ENCODE measurements at places on chromosomes 13 and 19. TPM values are rescaled to one million over a fixed set of nuclear protein-coding genes. Genes with fewer than 3 reads are reported as not detected.
A peak's percentile ranks its signal among the peaks of the same experiment; 100 is the strongest.

GRCh38 chr13:71643448-71643860, 223.6 kb downstream of the DACH1 start:
- no peak for DNase-seq

- no peak for DNase-seq
These were observed 152.1 kb downstream of the URI1 start for GRCh38 chr19:30093966-30094755.

DNA sequence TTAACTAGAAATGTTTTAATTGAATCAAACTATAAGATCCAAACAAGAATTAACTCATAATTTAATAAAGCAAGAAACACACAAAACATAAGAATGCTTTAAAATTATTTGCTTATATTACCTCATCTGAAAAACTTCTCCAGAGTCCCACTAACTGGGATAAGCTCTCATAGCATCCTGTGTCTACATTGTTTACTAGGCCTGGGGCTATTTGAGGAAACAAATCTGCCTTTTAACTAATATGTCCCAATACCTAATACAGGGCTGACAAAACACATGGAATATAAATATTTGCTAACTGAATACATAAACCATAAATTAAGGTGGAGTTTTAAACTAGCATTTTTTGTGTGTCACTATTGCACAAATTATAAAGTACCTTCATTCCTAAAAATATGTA, 1399.8 kb upstream of the SLC10A2 start:
- DNase-seq: no peak

- DNase-seq: peak; percentile 26
These were observed 60.0 kb downstream of the TPT1 start for GRCh38 chr13:45280751-45281634.

GRCh38 chr13:45731455-45731854, 29.3 kb downstream of the CBY2 start:
- no peak for DNase-seq

DNA sequence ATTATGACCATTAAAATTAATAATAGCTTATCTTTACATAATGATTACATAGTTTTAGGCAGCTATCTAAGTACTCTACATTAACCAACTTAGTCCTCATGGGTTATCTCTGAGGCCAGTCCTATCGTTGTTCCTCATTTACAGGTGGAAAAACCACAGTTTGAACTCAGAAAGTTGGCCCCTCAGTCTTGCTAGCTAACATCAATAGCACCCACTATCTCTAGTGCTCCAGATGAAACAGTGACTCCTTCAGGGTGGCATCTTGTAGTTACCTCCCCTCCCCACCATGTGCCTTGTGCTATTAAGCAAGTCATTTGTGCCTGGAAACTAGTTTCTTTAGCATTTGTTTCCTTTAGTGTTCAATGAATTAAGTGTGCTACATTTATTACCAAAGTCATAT, 1086.7 kb downstream of the EFNB2 start:
- DNase-seq: no peak

DNA sequence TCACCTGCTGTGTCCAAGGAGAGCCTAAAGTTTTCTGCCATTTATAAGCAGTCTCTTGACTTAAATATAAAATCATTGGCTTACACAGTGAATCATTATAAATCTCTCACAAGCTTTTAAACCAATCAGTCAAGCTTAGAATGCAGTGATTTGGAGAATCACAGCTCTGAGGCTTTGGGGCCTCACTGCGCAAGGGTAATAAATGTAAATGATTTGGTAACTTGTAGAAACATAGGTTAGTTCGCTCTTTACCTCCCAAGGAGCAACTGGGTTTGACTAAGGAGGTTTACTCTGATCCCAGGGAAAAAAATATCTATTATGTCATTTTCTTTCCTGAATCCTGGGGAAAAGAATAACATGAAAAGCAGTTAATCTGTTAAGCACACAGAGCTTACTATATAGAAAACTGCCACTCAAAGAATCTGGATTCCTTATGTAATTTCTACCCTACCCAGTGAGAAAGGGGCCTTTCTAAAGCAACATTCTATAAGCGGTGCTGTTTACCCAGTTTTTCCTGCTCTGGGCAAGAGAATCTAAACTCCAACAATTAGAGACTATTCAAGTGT, 128.2 kb downstream of the MZT1 start:
- no peak for DNase-seq

DNA sequence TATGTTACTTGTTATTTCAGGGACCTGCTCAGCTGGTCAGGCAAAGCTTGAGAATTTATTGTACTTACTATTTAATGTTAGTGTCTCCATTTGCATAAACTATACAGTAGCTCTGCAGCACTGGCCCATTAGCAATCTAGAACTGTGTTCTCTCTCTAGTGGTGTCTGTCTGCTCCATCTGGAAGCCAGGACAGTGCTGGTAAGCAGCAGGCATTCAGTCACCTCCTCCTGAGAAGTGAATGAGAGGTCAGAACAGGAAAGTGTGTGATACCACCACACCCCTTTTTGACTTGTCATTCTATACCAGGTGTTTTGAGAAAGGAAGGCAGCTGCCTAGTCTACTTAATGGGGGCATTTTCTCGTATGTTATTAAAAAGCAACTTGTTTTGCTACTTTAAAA, 3.9 kb downstream of the COG3 start:
- DNase-seq: no peak

DNA sequence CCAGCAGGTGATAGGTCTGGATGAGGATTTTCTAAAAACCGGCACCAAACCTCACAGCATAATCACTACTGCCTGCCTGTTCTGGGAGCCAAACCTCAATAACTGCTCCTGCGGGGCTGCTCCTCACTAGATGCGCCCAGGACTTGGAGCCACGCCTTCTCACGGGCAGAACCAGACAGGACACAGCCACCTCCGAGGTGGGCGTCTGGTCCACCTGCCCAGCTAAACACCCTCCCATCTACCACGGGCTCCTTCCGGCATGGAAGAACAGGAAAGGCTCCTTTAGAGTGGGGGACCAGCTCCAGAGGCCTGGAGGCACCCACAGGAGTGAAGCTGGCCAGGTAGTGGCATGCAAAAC, 73.5 kb downstream of the PEPD start:
- no peak for DNase-seq

GRCh38 chr13:44302940-44303575, 70.6 kb upstream of the SERP2 start:
- DNase-seq: no peak

GRCh38 chr13:86932776-86933334, 738.3 kb upstream of the SLITRK5 start:
- DNase-seq: no peak

GRCh38 chr19:35553385-35554000, 8.1 kb downstream of the TMEM147 start:
- DNase-seq: no peak

GRCh38 chr19:6070720-6071485, 39.4 kb downstream of the RFX2 start:
- DNase-seq: no peak

GRCh38 chr13:39811696-39812095, 156.2 kb downstream of the COG6 start:
- DNase-seq: no peak

DNA sequence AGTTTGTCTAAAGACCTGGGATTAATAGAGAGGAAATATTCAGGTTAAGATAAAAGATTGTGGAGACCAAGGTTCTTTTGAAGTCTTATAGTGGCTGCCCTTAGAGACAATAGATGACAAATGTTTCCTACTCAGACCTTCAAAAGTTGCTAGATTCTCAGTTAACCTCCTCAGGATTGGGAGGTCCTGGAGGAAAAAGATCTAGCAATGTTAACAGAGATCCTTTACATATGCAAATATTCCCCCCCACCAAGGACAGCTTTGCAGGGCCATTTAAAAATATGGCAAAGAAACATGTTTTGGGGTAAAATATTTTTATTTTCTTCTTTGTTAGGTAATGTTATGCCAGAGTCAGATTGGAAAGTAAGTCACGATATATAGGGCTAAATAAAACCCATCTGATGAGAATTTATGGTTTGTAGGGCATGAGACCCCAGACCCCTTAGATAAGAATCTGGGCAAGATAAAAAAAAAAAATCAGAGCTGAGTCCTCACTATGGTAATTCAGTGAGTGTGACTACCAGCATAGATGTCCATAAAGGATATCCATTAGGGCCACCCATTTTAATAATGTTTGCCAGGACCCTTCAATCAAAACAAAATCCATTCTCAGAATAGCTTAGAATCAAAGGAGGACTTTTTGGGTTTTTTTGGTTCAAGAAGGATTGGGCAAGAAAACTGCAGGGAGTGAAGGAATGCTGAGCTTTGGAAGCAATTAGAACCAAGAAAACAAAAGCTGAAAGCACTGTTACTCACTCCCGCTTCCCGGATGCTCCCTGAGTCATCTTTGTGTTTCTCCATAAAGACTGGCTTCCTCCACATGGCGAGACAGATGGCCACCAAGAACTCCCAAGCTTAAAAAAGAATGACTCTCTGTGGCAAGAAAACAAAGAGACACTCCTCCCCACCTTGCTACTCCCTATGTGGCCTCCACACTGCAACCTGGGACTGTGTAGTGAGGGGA, 28.2 kb downstream of the VSTM1 start:
- DNase-seq: no peak

DNA sequence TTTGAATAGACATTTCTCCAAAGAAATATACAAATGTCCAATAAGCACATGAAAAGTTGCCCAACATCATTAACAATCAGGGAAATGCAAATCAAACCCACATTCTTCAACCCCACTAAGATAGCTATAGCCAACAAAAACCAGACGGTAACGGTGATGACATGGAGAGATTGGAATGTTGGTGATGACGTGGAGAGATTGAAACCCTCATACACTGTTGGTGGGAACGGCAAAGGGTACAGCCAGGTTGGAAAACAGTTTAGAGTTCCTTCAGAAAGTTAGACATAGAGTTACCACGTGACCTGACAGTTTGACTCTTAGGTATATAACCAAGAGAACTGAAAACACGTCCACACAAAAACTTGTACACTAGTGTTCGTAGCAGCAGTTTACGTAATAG, 48.1 kb downstream of the TNFRSF19 start:
- no peak for DNase-seq

The GFY gene
- not detected for total RNA-seq

The CBY2 gene
- not detected for total RNA-seq

The OR7A5 gene
- total RNA-seq: not detected

The KCNC3 gene
- total RNA-seq: 11.1 TPM

The LGALS14 gene
- not detected for total RNA-seq

The NKPD1 gene
- total RNA-seq: 0.84 TPM

Data from naive thymus-derived CD4-positive, alpha-beta T cell (primary cell).